ENCODE measurements at places on chromosomes 4 and X.

DNA sequence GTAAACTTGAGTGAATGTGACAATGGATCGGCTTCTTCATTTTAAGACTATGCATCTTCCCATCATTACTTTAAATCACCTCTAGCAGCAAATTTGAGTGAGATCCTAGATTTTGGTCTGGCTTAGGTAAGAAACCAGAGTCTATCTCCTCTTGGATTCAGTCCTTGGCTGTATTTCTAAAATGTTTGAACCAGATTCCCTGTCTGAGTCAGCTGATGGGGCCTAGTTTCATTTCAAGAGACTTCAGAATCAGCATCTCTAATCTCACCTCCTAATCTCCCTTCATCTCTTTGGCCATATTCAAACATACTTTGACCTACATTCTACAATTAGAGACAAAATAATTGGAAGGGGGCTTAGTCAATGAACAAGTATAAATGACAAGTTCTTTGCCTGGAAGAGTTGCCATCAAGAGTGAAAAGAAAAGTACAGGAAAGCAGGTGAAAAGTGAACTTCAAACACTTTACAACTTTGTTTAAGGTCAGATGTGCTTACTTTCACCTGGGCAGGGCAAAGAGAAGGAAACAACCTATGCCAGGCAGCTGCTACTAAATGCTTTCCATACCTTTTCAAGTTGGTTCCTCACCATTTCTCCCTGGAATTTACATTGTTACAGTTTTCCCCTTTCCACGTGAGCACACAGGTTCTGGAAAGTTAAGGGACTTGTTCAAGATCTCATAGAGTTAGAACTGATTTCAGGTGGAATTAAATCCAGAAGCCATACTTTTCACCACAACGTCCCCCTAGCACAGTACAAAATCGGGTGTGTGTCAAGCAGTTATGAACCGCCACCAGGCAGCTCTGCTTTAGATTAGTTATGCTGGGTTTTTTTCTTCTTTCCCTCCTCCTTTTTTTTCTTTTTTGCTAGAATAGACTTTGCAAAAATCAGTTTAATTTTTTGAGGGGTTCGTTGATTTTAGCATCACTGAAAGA lies 30.7 kb upstream of the PITX2 start:
- no peak for DNase-seq

- no peak for DNase-seq
Observed at GRCh38 chrX:70172964-70173363, 4.3 kb upstream of the DGAT2L6 start.

DNA sequence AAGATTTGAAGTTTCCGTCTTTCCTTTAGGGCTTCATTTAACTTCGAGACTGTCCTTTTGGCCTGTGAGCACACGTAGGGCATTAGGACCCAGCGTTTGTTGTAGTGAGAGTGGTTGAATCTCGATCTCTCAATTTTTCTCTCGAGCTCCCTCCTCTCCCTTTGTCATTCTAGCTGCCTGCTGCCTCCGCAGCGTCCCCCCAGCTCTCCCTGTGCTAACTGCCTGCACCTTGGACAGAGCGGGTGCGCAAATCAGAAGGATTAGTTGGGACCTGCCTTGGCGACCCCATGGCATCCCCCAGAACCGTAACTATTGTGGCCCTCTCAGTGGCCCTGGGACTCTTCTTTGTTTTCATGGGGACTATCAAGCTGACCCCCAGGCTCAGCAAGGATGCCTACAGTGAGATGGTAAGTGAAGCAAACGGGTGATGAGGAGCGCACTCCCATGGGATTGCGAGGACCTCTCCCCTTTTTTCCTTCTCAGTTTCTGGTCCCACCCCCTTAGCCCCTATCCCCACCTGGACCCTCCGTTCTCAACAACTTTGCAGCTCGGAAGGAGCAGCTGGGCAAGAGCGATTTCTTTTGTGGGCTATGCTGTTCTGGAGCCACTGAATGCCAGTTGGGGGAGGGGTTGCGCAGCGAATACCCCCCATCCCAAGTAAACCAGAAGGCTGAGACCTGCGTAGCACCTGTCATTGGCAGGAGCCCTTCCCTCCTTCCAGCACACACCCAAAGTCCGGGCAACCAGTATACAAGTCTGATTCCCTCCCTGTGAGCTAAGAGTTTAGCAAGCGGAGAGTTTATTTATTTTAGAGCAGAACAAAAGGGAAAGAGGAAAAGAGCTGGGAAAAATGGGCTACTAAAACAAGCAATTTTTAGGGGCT lies at the start of gene TMEM35A:
TMEM35A (plus strand) TSS at position 164 of the 883 bp plus-strand sequence; CDS start at position 288, 124 bp downstream.
- DNase-seq: peak; percentile 25

- DNase-seq: peak; percentile 19
Observed at GRCh38 chr4:2246384-2247127, 4.6 kb upstream of the HAUS3 start.

GRCh38 chrX:101956556-101956955 lies 24.7 kb upstream of the ZMAT1 start:
- no peak for DNase-seq

GRCh38 chrX:110806145-110806544 lies 10.5 kb upstream of the CHRDL1 start:
- no peak for DNase-seq

DNA sequence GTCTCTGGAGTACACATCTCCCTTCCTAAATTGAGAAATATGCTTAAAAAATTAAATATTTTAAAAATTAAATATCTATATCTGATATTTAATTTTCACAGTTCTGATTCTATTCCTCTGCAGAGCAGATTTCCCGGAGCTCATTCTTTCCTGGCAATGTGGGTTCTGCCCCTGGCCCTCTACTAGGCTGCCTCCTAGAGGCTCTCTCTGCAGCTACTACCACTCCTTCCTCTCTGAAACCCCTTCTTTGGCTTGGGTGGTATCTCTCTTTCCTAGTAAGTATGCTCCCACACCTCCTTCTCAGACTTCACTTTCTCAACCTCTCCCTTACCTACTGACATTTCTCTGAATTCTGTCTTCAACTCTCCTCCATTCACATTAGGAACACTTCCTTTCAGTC lies 45.3 kb downstream of the RPGR start:
- no peak for DNase-seq

All from glutamatergic neuron (in vitro differentiated cells).